ENCODE measurements at places on chromosomes 5 and 9. TPM values are rescaled to one million over a fixed set of nuclear protein-coding genes. Genes with fewer than 3 reads are reported as not detected.
A peak's percentile ranks its signal among the peaks of the same experiment; 100 is the strongest.

DNA sequence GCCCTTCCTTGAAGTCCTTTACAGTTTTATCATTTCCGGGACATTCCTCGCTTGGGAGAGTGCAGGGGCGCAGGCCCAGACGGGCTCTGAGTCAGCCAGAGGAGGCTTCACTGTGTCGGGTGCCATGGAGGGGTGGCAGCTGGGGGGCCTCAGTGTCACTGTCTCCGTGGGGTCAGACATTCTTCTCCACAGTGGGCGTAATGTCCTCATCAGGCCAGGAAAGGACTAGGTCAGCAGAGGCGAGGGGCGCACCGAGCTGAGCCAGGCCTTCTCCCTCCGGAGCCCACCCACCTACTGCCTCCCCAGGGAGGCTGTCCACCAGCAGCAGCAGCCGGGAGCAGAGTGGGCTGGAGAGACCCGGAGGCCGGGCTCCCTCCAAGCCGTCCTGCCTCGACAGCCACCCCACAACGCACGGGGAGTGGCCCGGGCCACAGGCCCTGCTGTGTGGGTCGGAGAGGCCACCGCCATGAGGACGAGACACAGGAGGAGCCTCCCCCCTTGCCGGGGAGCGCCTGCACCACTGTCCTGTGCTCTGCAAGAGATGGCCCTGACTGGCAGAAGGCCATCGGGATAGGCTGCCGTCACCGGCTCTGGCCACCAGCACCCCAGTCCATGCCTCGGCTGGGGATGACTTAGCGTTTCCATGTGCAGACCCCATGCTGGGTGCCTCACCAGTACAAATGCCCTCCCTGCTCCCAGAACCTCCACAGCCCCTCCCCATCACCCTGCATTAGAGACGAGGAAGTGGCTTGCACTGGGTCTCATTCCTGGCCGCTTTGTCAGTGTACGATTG is 26.5 kb downstream of the SARDH start:
- DNase-seq = no peak

DNA sequence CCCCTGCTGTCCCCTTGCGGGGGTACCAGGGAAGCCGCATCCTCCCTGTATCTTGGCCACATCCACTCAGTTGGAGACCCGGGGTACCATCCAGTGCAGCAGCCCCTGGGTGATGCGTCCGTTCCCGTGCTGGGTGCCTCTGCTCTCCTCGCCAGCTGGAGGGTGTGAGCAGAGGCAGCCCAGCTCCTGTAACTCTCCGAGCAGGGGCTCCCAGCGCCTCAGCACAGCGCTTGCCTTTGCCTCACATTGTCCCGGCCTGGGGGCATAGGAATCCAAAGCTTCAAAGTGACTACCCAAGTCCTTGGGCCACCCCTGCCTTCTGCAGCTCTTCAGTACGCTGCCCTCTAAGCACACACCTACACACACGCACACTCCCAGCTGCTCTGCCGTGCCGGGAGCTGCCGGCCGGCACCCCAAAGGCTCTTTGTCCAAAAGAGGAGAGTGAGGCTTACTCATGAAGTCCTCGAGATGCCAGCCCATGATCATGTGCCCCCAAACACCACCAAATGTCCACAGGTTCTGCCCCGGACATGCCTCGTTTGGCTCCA is 733 bp downstream of the ANGPTL2 start:
- no peak for DNase-seq

Gene PCDHA3
- 0.47 TPM for polyA plus RNA-seq

DNA sequence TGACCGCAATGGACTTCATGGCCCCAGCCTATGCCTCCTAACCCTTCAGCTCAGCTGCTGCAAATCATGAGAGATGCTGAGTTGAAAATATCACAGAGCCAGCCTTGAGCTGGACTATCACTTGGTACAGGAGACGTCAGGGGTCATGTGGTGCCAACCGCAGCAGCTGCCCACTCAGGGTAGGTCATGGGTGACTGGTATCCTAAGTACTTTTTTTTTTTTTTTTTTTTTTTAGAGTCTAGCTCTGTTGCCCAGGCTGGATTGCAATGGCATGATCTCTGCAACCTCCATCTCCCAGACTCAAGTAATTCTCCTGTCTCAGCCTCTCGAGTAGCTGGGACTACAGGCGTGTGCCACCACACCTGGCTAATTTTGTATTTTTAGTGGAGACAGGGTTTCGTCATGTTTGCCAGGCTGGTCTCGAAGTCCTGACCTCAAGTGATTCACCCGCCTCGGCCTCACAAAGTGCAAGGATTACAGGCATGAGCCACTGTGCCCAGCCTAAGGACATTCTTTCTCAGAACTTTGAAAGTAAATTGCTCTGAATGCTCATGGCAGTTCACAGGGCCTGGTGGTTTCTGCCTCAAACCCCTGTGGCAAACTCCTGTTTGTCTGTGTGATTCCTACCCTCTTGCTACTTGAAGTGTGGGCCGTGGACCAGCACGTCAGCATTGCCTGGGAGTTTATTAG is 21.3 kb downstream of the WWC1 start:
- no peak for DNase-seq

- peak; percentile 38 for DNase-seq
Measured at GRCh38 chr5:44774279-44774880, 34.4 kb upstream of the MRPS30 start.

Gene CDC20B
- 0.62 TPM for polyA plus RNA-seq

- no peak for DNase-seq
Measured at GRCh38 chr5:97919719-97920118, 736.7 kb upstream of the RIOK2 start.

Gene ATP10B
- polyA plus RNA-seq = 0.70 TPM

Data from left kidney (tissue), 8 donors.